NCI-H1417 treated with DMSO at 0.1 percent for 48 hours (cell line): ENCODE measurements at places on chromosomes 5 and 9.

DNA sequence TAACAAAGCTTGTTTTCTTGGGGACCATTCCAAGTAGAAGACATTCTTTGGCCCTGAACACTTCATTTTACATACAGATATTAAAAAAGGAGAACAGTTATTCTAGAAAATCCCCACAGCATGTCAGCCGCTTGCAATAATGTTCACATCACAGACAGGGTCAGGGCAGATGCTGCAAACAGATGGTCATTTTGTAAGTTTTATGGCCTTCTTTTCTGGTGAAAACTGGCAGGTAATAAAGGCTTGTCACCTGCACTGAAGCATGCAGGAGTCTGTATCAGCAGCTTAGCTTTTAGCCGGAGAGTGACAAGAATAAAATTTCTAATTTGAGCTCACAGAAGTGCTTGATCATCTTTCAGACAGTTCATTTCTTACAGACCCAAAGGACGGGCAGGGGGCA lies 220.9 kb upstream of the DAP start:
- DNase-seq, result no peak

DNA sequence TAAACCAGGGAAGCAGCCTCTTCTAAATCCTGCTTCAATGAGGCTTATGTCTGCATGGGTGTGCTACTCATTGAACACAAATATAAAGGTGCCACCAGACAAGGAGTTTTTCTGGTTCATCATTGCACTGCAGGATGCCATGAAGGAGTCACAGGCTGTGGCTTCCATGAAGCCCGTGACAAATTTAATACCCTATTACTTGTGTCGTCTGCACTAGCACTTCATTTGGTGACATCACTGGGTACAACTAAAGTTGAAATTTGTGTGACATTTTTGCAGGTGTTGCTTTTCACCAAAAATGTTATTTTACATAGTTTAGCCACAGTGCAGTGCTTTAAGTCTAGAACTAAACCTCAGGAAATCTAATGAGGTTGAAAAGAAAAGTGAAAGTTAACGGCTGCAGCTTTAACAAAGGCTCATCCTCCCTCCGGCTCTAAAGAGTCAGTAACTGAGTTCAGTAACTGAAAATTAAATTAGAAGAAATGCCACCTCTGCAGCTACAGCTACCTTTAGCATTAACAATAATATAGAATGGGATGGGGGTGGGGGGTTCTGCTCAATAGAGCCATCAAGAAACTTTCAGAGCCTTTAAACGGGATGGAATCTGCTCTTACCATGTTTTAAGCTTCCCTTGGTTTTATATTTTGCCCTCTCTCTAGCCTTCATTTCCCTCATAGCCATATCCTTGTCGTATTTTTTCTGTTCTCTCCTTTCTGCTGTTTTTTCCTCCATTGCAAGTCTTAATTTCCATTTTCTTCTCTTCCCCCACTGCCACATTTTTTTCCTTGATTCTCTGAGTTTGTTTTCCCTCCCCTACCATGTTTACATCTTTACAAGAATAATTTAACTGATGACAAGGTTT lies 233.8 kb upstream of the TMEM161B start:
- DNase-seq, result no peak

DNA sequence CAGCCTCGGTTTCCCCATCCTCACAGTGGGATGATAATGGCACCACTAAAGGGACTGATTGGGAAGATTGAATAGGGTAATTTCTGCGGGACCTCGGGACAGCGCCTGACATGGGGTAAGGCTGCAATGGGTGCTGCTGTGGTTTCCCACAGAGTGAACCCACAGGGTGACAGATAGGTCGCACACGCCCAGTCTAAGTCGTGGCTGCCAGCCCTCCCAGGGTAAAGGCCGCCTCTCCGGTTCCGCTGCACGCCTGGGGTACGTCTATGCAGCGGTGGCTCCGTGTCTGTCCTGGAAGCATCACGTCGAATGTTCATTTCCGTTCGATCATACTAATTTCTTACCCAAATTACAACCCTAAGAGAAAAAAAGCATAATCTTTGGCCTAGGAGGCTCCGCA lies 631 bp downstream of the CFAP77 start:
- no peak for DNase-seq

GRCh38 chr5:54577528-54577927 lies 60.0 kb downstream of the SNX18 start:
- DNase-seq, result no peak

GRCh38 chr5:173300389-173301047 lies 27.7 kb downstream of the STC2 start:
- no peak for DNase-seq

GRCh38 chr5:73031839-73032238 lies 76.0 kb downstream of the FCHO2 start:
- DNase-seq, result peak; percentile 24
